ENCODE measurements at places on chromosomes 5 and 9. TPM values are rescaled to one million over a fixed set of nuclear protein-coding genes. Genes with fewer than 3 reads are reported as not detected.

Gene ANKRD34B
- total RNA-seq = not detected

Gene XPA
- 5.2 TPM for total RNA-seq

Gene GPR150
- 0.18 TPM for total RNA-seq

Gene SAXO1
- not detected for total RNA-seq

Gene MYMK
- not detected for total RNA-seq

Gene LRRTM2
- total RNA-seq = not detected

Gene HSPA9
- 373 TPM for total RNA-seq

Gene RHOBTB3
- total RNA-seq = 151 TPM

Gene SV2C
- not detected for total RNA-seq

Gene PKN3
- total RNA-seq = 4.6 TPM

Gene HINT2
- total RNA-seq = 34.7 TPM

Gene MSX2
- total RNA-seq = not detected

Gene NIM1K
- under 0.01 TPM for total RNA-seq

Gene YTHDC2
- total RNA-seq = 11.7 TPM

Gene PCDHA1
- not detected for total RNA-seq

Gene CER1
- total RNA-seq = not detected

Gene C9
- total RNA-seq = not detected

Gene HSPB3
- total RNA-seq = not detected

Gene NTRK2
- not detected for total RNA-seq

Gene IGIP
- 2.3 TPM for total RNA-seq
